ENCODE measurements at places on chromosomes 1 and 21. TPM values are rescaled to one million over a fixed set of nuclear protein-coding genes. Genes with fewer than 3 reads are reported as not detected.

The SUSD4 gene
- not detected for total RNA-seq

The RPS8 gene
- 1,276 TPM for total RNA-seq

The RNU1-4 gene
- total RNA-seq = 1,390 TPM

The PGLYRP3 gene
- not detected for total RNA-seq

The TTC22 gene
- total RNA-seq = under 0.01 TPM

The ATP1A4 gene
- total RNA-seq = not detected

The LYPD8 gene
- not detected for total RNA-seq

The ADORA1 gene
- not detected for total RNA-seq

The S100A12 gene
- not detected for total RNA-seq

The NUAK2 gene
- total RNA-seq = 2.5 TPM

The FCRL1 gene
- total RNA-seq = not detected

The PRELP gene
- 2.7 TPM for total RNA-seq

The ADAM30 gene
- not detected for total RNA-seq

The CHIA gene
- total RNA-seq = not detected

The ATAD3B gene
- 14.2 TPM for total RNA-seq
